NCI-H510A treated with DMSO at 0.1 percent for 48 hours (cell line): ENCODE measurements at places on chromosomes 2 and 18.
A peak's percentile ranks its signal among the peaks of the same experiment; 100 is the strongest.

- DNase-seq, result peak; percentile 36
Measured at GRCh38 chr2:108637304-108637669, 82.0 kb upstream of the RANBP2 start.

DNA sequence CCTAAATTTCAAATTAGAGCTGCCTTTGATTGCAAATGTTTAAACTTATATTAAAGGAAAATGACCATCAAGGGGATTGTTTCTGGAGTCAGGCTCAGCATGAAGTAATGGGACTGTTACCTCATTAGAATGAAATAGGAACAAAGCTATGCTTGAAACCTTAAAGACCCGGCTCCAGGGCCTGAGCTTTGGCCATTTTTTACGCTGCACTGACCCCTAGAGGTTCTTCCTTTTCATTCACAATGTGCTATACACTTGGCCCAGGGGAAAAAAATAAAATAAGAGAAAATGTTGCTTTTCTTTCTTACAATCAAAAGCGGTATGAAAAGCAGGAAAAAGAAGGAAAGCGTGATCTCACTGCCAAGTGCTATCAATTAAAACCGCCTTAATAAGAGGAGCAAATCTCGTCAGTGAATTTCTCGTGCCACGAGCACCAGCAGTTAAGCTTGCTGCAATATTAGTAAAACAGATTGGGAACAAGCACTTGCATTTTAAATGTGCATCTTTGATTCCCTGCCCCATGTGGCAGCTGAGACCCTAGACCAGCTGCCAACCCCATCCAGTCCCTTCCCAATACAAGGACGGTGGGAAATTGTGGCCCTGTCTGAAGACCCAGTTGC, 96.6 kb downstream of the MBD2 start:
- peak; percentile 34 for DNase-seq

DNA sequence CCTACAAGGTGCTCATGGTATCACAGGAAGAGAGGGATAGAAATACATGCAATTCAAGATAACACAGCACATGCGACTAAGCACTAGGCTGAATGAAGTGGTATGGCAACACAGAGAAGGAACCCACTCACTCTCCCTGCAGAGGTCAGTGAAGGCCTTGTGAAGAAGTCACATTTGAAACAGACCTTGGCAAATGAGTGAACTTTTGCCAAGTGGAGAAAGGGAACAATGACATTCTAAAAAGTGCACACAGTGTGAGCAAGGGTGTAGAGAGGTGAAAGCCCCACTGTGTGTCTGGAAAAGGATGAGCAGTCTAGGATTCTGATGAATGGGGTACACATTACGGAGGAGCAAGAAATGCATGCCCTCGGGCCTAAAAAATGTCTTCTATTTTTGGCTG, 23.3 kb downstream of the KLF7 start:
- no peak for DNase-seq

GRCh38 chr2:109128616-109129355, at the start of gene SH3RF3:
Gene SH3RF3, plus strand, starts transcription at chr2:109129205.
- peak; percentile 46 for DNase-seq

GRCh38 chr2:48284621-48285212, 245.2 kb upstream of the STON1 start:
- DNase-seq, result no peak

GRCh38 chr2:101160454-101160853, 9.3 kb upstream of the TBC1D8 start:
- no peak for DNase-seq

GRCh38 chr2:200765995-200766660, 45.6 kb upstream of the BZW1 start:
- no peak for DNase-seq

- DNase-seq, result no peak
Measured at GRCh38 chr2:147850838-147851237, 6.0 kb downstream of the ACVR2A start.

GRCh38 chr2:100292022-100292580, 30.2 kb downstream of the LONRF2 start:
- DNase-seq, result peak; percentile 22

DNA sequence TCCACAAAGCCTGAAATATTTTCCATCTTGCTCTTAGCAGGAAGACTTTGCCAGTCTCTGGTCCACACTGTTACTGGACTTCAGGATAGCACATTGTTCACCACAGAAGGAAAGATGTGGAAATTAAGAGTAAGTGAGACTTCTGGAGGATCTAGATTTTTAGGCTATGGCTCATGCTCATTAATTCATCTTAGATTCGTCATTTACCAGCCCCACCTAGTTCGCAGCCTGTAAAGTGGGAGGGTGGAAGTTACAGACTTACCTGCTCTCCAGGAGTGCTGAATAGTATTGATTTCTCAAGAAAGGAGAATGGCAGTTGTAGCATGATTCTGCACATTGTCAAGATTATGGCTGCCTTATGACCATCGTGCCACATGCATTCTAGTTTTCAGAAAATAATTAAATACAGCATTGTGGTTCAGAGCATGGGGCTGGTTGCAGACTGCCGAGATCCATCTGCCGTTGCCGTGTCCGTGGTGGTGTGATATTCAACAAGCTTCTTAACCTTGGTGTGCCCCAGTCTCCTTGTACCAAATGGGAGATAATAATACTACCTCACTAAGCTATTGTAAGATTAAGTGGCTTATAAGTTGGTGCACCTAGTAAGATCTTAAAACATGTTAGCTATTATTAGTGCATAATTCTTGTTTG, 56.8 kb downstream of the RNF144A start:
- DNase-seq, result no peak

- no peak for DNase-seq
Measured at GRCh38 chr2:71666094-71666474, 212.7 kb downstream of the DYSF start.

- peak; percentile 45 for DNase-seq
Measured at GRCh38 chr18:5628512-5629255, 84.9 kb upstream of the EPB41L3 start.

DNA sequence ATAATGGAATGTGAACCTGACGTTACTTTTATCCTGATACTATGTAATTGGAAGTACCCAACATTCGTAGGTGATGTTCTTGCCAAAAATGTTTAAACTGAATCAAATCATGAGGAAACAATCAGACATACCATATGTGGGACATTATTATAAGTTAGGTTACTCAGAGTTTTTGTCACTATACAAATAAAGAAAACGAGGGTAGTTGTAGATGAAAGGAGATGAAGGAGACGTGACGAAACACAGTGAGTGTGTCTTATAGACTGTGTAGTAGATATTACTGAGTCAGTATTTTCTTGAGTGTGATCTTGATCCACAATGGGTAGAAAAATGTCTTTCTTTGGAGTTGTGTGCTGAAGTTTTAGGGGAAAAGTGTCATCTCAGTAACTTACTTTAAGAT, 176.8 kb downstream of the ZNF407 start:
- no peak for DNase-seq

DNA sequence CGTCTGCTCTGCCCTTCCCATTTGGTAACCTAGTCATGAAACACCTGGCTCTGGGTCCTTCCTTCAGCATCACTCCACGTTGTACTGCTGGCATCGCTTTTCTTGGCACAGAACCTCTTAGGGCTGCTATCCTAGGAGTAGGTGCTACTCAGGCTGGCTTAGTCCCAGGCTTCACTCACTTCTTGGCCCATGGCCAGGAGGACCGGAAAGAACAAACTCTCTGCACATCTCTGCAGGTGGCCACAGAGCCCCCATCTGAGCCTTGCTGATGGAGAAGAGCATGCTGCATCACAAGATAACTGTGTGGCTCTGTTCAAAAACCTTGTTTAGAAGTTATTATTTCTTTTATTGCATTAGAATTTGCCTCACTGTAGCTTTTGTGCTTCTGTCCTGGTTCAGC, 447.2 kb upstream of the TNP1 start:
- DNase-seq, result peak; percentile 83

DNA sequence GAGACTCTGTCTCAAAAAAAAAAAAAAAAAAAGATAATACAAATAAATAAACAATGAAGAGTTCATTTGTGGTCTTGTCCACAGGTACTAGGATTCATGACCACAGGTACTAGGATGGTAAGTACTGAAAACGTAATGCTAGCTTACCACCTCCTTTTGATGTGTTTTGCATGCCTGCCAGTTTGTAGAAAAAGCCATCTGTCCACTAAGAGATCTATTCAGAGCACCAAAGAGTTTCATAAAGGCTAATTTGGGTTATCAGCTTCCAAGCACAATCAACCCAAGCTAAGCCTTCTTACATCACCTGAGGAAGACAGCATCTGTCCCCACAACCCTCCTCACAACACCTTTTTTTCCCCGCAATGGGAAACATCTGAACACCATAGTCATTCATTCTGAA, 477.2 kb downstream of the ZEB2 start:
- no peak for DNase-seq

- DNase-seq, result no peak
Measured at GRCh38 chr18:49584394-49584793, 22.5 kb downstream of the LIPG start.

DNA sequence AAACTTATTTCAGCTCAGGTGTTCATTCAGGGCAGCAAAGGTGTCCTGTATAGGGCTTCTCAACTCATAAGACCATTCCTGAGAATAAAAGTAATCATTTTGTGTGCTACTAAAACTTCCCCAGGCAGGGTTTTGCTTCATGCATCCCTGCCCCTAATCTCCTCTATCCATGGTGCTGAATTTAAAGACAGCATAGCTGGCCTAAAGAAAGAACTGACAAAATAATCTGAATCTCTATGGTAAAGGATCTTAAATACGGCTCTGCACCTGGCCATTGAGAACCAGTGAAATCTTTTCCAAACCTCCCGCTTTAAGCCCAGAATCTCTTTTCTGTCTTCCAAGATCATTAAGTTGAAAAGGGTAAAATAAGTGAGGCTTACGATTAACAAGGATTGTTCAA, 292.1 kb upstream of the KLHL29 start:
- DNase-seq, result no peak

GRCh38 chr2:26251893-26252292, 7.2 kb downstream of the HADHB start:
- DNase-seq, result no peak

- no peak for DNase-seq
Measured at GRCh38 chr2:140539242-140539875, 1591.5 kb downstream of the LRP1B start.

- peak; percentile 44 for DNase-seq
Measured at GRCh38 chr18:23864624-23865023, 149.9 kb upstream of the TTC39C start.

GRCh38 chr2:119764832-119765231, 5.1 kb downstream of the PTPN4 start:
- no peak for DNase-seq

DNA sequence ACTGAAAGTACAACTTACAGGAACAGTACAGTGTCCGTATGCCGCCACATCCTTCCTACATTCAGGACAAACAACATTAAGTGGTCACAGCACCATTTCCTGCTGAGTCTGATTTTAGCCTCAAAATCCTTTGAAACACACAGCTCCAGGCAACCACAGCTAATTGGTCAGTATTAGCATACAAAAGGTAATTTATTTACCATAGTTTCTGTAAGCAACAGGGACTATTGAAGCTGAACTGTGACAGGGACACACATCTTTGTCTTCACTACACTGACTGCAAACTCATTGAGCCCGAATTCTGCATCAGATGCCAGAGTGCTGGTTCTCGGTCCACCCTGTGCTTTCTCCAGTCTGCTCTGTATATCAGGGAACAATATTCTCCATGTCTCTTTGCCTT, 151.8 kb downstream of the ST6GAL2 start:
- DNase-seq, result no peak

GRCh38 chr2:79984476-79984875, 320.1 kb downstream of the LRRTM1 start:
- DNase-seq, result no peak

DNA sequence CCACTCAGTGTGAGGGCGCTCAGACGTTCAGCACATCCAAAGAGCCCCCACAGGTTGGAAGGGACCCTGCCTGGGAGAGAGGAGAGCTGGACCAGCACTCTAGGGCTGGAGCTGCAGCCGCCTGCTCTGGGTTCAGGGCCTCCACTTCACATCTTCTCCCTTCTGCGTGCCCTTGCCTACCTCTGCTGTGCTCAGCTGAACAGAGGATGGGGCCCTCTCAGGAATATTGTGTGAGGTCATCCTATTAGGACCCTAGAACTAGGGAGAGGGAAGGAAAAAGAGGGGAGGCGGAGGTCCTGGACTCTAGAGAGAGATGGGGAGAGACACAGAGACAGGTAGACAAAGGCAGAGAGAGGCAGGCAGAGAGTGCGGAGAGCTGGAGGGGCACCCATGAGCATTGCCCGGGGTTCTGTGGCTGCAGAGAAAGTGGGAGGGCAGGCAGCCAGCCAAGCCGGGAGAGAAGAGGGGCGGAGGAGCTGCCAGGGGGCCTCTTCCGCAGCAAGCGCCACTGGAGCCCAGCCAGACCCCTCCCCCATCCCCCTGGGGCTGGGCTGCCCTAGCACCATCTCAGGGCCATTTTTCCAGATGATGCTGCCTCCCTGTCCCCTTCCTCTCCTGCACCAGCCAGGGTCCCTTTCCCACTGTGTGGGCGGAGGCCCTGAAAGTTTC, 8.3 kb upstream of the TNS1 start:
- DNase-seq, result no peak

GRCh38 chr2:18268400-18268799, 292.1 kb downstream of the RDH14 start:
- DNase-seq, result no peak

- no peak for DNase-seq
Measured at GRCh38 chr2:239644011-239644410, 243.2 kb upstream of the HDAC4 start.

DNA sequence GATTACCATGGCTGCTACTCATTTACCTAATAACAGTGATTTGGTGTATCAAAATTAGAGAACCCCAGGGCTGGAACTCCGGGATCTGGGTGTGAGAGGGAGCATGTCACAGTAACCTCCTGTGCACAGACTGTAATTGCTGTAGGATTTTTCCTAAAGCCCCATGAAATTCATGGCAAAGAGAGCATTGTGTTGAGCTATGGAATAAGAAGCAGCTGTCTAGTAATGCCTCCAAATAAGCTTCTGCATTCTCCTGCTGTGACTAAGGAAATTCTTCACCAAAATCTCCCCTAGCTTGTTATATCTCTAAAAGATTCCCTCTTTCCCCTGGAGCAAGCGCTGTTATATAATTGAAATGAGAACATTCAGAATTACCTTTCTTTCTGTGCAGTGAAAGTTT, 158.1 kb upstream of the SPATS2L start:
- DNase-seq, result no peak

DNA sequence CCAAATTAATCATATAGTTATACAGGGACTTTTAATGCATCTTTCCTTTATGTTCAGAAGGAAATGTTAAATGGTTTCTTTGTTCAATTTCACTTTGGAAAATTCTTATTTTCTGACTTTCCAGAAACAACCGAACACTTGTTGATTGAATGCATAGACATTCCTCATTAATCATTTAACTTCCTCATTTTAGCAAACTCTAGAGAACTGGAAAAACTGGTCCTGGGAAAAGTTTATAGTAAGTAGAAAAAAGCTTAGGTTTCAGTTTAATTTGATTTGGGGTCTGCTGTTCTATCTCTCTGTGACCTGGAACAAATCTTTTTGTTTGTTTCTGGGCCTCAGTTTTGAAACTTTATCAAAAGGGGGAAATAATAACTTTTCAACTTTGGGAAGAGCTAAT, 320.4 kb downstream of the CMPK2 start:
- DNase-seq, result no peak

DNA sequence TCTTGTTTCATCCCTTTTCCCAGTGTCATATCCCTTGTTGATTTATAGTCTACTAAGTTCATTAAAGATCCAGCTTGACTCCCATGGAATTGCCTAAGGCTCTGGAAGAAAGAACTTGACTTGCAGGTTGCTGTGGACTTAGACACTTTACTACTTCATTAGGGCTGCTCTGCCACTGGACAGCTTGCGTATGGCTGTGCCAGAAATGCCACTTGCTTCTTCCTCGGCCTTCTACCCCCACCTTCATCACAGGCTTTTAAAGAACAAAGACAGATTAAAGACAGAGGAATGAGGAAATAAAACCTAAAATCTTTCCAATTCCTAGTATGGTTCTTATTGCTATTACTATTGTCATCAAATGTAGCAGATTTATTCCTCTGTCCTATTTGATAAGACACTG, 591.7 kb downstream of the BCL11A start:
- DNase-seq, result no peak
